ENCODE measurements at places on chromosomes 12 and 14.

GRCh38 chr14:89902881-89903280 is 51.6 kb downstream of the EFCAB11 start:
- no peak for DNase-seq

- DNase-seq: peak; percentile 33
Observed at GRCh38 chr12:107571492-107571891, 114.1 kb upstream of the PWP1 start.

- DNase-seq: no peak
Observed at GRCh38 chr14:89188492-89188891, 228.5 kb downstream of the FOXN3 start.

- DNase-seq: no peak
Observed at GRCh38 chr14:103073876-103074728, 9.9 kb upstream of the LBHD2 start.

DNA sequence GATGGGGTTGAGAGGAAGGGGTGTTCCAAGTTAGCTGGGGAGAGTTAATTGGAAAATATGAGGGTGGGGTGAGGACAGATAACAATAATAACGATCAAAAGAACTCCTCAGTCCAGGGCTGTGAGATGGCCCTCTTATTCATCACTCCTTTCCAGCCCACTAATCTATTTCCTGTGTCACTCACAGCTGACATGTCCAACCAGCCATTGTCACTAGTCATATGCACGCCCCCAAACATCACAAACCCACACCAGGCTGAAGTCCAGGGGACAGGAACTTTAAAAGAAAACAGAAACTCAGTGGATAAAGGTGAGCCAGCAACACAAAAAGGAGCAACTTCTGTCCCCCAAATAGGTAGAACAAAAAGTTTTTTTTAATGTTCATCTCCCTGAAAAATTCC is 911 bp downstream of the CALCOCO1 start:
- DNase-seq: no peak

- no peak for DNase-seq
Observed at GRCh38 chr12:79322905-79323304, 367.9 kb downstream of the PAWR start.

GRCh38 chr14:44279357-44279756 is 227.7 kb downstream of the FSCB start:
- DNase-seq: no peak

- DNase-seq: no peak
Observed at GRCh38 chr12:97535582-97535981, 73.0 kb downstream of the RMST start.

DNA sequence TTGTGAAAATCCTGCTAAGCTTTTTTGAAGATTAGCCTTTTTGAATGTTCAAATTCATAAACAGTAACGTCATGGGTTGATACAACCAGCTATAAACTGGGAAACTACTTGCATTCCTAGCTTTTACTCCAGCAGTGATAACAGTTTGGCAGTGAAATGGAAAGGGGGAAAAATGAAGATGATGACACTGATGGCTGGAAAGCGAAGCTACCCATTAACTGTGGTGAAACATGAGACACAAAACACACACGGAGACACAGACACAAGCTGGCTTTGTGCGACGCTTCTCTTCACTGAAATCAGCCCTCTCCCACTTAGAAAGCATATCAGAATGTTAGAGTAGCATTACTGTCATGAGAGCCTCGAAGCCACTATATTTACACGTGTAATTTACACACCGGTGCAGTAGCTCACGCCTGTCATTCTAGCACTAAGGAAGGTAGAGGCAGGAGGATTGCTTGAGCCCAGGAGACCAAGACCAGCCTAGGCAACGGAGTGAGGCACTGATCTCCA is 15.7 kb downstream of the VPS37B start:
- DNase-seq: no peak

DNA sequence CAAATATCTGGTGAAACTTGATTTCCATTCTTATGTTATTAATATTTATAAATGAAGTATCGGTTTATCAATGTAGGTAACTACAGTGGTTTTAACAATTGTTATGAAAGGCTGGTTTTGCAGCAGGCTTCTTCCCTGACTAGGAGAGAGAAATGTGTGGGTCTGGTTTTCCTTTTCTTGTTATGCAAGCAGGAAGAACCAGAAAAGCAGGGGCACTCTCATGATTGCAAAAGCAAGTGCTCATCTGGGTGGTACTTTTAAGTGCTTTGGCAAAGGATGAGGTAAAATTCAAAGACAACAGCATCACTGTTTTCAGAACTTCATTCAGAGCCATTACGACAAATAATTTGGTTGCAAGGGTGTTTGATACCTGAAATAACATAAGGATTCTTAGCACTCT is 105.6 kb downstream of the PTPRO start:
- DNase-seq: no peak

DNA sequence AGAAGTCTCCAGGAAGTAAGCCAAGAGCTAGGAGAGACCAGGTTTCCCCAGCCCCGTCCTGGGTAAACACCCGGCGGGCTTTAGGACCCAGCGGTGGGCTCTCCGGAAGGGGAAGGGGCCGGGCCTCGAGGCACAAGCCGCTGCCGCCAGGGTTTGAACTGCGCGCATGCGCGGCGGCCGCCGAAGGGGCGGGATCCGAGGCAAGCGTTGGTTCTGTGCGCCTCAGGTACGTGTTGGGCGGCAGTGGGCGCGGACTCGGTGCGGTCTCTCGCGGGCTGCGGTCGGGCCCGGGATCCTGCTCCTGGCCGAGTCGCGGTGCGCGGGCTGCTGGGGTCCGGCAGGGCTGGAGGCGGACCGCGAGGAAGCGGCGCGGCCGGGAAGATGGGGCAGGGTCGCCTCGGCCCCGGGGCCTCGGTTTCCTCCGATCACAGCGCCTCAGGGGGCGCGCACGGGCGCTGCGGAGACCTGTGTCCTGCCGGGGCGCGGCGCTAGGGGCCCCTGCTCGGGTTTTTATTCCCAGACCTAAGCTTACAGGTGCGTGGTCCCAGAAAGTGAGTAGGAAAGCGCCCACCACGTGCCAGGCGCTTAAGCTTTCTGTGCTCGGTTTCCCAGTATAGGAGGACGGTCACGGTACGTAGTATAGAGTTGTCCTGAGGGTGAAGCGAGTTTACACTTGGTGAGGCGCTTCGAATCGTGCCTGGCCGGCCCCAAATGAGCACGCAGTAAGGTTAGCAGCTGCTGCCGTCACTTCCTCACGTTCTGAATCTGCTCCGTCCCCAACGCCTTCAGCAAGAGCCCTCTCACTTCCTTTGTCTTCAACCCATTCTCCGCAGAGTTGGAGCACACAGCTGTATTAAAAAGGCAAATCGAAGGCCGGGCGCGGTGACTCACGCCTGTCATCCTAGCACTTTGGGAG is at the start of gene TDP1:
Gene TDP1, plus strand, starts transcription at position 183 of the 916 bp plus-strand sequence. CDS start 7,188 bp downstream, outside the sequence.
- peak; percentile 98 for DNase-seq

- no peak for DNase-seq
Observed at GRCh38 chr12:15632708-15633107, 156.5 kb downstream of the EPS8 start.

GRCh38 chr12:117484901-117485300 is 123.5 kb upstream of the NOS1 start:
- no peak for DNase-seq

GRCh38 chr14:70289138-70289537 is 70.3 kb downstream of the COX16 start:
- DNase-seq: no peak

- DNase-seq: no peak
Observed at GRCh38 chr12:92439420-92439805, 263.4 kb upstream of the PLEKHG7 start.

Measured in right hindlimb (tissue), 1 donor.